Left lung (tissue), 14 donors: ENCODE measurements at places on chromosomes 7 and 10. TPM values are rescaled to one million over a fixed set of nuclear protein-coding genes. Genes with fewer than 3 reads are reported as not detected.

DNA sequence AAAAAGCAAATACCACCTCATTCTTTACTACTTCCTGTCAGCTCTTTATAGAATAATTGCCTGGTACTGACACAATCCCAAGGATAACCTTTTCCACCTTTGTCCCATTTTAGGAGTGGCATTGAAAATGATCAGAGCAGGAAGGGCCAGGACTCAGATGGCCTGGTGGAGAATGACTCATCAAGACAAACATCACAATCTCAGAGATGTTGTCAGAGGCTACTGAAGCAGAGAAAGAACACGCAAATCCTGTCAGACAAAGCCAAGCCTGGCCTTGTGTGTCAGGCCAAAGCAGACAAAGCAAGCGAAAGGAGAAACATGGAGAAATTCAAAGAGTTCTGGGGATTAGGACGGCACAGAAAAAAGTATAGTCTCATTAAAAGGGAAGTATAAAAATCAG, 40.9 kb downstream of the NSUN6 start:
- no peak for DNase-seq

GRCh38 chr10:76735866-76736265, 901.7 kb downstream of the KCNMA1 start:
- no peak for DNase-seq

GRCh38 chr7:16421333-16422102, at the start of gene CRPPA:
Gene CRPPA (minus strand): TSS chr7:16421538. CDS start chr7:16421322, 216 bp downstream.
- DNase-seq = no peak

GRCh38 chr10:16987976-16988610, 141.5 kb downstream of the CUBN start:
- DNase-seq = no peak

Gene PTF1A
- not detected for total RNA-seq
